ENCODE measurements at places on chromosomes 16 and 17.

GRCh38 chr16:64397042-64397441 lies 724.8 kb downstream of the CDH11 start:
- DNase-seq = no peak

DNA sequence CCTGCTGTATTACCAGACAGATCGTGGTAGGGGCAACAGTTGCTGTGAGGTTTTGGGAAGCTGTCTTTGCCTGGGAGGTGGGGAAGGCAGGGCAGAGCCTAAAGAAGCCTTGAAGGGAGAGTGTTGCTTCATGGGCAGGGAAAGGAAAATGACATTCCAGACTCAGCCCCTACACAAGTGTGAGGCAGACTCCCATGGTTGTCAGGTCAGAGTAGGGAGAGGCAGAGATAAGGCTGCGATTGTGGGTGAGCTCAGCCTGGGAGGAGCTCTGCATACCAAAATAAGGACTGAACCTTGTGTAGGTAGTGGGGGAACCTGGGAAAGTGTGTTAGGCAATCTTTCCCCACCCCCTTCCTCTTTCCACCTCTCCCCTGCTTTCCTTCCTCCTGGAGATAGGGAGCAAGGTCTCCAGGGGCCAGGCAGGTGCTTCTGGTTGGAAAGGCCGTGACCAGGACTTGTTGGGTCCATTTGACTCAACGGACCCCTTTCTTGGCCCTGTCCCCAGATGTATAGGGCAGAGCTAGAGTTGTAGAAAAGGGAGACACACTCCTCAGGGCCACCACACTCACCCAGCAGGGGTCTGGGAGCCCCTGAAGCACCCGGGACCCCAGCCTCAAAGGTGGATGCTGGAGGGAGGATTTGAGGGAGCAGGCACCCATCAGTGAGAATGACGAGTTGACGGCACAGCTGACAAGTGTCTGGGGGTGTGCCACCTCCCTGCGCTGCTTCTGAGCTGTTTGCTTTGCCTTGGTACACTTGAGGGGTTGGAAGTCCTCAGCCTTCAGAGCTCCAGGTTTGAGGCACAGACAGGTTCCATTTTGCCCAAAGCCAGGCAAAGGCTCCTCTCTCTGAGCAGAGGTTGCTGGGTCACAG lies 18.5 kb upstream of the TOB1 start:
- no peak for DNase-seq

DNA sequence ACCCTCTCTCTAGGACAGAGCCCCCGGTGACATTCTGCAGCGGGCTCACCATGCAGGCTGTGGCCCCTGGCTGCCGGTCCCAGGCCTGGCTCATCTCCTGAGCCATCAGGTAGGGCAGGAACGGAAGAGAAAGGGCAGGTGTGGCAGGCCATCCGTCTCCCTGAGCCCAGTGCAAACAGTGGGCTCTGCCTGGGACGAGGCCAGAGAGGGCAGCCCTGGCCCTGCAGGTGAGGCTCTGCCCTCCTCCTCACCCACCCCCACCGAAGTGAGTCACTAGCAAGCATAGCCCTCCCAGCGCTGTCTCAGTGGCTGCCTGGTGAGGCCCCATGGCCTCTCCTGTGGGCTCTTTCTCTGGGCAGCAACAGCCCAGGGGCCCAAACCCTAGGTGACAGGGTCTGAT lies 14.5 kb downstream of the OTOP3 start:
- DNase-seq = no peak

- no peak for DNase-seq
Observed at GRCh38 chr17:58755269-58755576, 431 bp upstream of the PPM1E start.

DNA sequence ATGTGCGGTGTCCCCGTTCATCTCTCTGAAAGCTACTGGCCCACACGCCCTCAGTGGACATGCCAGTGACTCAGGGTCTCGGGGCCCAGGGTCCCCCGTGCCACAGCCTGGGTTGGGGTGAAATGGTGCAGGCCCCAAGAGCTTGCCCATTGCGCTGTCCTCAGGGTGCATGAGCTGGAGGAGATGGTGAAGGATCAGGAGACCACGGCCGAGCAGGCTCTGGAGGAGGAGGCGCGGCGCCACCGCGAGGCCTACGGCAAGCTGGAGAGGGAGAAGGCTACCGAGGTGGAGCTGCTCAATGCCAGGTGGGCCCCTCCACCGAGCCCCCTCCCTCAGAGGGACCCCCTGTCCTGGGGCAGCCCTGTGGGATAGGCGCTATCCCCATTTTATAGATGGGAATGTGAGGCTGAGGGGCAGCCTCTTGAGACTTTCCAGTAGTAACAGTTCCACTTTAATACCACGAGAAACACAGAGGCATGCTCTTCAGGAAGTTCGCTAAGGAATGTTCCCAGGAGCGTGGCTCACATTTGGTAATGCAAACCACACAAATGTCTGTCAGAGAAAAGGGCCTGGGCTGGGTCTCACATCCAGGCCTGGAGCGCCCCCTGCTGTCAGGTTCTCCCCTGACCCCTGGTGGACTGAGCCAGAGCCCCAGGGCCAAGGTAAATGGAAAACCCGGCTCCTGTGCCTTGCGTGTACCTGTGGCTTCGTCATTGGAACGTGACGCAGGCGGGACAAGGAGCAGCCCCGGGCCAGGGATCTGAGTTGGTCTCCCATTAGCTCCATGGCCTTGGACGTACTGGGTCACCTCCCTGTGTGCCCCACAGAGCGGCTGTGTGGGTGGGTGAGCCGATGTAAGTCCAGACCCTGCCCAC lies 133.7 kb downstream of the RAB11FIP4 start:
- peak; percentile 86 for DNase-seq
